Activated T-helper 2 cell treated with anti-CD3 and anti-CD28 coated beads, Interferon-gamma antibody, Interleukin-2, Interleukin-4, amounts not matched to agents 10 μg/mL and 5 μg/mL and 100 μg/mL, durations not matched to agents 14 hours and 24 hours and 36 hours (primary cell): ENCODE measurements at places on chromosomes 6 and 20.

DNA sequence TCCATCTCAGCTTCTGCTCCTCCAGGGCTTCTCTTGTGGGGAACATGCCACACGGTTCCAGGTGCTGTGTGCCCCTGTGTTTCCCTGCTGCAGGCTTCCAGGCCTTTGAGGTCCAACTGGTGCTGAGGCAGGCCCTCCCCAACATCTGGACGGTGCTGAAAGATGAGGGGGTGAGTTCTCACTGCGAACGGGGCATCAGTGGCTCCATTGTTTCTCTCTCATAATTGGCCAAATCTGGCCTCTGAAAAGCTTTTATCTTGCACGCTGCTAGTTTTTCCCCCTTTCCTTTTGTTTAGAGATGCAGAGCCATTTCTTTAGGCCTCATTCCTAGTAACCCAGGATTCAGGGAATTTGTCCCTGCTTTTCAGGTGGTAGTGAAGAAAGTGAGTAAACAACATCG, 8.6 kb downstream of the PNLDC1 start:
- no peak for DNase-seq

- peak; percentile 34 for DNase-seq
Observed at GRCh38 chr20:63290677-63291472, 2.1 kb upstream of the COL20A1 start.

GRCh38 chr6:115058414-115059211, 715.8 kb upstream of the HS3ST5 start:
- no peak for DNase-seq

DNA sequence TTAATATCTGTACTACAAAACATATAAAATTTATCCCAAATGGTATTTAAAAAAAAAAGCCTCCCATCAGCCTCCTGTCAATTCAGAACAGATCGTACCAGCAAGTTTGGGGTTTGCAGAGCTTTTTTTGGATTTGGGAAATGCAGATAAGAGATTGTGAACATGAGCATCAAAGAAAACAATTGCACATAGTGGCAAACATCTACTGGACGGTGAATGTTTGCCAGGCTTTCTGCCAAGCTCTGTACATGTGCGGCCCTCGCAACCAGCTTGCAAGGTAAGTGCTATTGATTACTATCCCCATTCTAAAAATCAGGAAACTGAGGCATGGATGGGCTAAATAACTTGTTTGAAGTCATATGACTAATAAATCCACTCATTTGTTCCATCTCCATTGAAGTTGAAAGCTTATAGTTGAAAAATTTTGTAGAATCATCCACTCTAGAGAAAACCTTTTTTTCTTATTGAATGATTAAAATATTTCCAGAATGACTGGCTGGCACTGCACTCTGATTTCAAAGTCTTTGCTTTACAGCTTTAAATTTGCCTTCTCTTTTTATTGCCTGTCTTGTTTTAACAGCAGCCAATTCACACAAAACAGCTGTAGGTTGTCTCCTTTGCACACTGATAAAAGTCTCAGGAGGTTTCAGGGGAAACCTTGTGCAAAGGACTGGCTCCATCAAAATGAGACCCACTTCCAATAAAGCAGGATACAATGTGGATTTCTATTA, 37.4 kb upstream of the SIRT5 start:
- no peak for DNase-seq

GRCh38 chr6:31396422-31397152, 6.8 kb upstream of the MICA start:
- peak; percentile 82 for DNase-seq

DNA sequence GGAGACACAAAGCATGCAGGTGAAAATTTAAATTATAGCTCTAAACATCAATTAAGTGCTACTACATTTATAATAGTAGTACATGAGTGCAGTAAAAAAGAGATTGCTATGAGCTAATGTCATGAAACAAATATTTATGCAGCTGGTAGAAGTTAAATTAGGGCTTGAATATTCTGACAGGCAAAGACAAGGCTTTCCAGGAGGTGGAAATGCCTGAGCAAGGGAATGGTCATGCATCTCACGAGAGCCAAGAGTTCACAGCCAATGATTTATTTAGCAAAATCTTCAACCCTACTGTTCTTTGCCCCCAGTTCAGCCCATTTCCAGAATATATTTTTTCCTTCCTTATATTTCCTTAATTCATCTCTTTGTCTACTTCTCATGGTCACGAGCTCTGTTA, 128.9 kb downstream of the HIVEP2 start:
- no peak for DNase-seq

DNA sequence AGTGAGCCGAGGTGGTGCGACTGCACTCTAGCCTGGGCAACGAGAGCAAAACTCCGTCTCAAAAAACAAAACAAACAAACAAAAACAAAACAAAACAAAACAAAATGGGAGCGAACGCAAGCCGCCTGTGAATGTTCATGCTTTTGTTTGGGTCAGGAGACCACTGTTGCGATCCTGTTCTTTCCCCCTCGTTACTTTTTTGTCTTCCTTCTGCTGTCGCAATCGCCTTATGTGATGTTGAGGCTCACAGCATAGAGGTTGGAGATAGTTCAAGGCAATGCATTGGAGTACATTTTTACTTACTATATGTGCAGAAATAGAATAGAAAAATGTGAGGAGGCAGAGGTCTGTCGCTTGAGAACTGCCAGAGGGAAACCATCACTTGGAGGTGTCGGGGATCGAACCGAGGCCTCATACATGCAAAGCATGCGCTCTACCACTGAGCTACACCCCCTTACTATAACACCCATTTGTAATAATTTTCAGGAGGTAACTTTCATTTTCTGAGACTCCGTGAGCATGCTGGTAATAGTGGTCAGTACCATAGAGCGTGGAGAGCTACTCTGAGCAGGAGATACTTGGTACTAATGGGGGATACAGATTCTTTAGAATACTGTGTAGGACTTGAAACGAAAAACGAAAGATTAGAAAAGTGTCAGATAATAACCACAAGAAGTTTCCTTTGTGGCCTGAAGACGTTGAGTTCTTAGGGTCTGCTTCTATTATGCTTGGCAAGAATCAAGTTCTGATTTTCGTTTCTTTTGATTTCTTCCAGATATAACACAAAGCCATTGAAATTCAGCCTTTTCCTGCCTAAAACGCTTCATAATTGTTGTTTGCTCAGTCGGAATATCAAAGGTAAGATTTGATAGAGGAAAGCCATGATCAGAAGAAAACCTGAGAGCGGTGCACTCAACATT, 121.1 kb downstream of the TRIM27 start:
- DNase-seq: no peak

GRCh38 chr6:117264692-117265409, 507 bp upstream of the VGLL2 start:
- peak; percentile 8 for DNase-seq
